ENCODE measurements at places on chromosomes 16 and 17.

- DNase-seq = peak; percentile 73
Measured at GRCh38 chr16:88649924-88650748, 717 bp downstream of the CYBA start.

GRCh38 chr17:2070241-2071023 lies 15.5 kb downstream of the HIC1 start:
- no peak for DNase-seq

DNA sequence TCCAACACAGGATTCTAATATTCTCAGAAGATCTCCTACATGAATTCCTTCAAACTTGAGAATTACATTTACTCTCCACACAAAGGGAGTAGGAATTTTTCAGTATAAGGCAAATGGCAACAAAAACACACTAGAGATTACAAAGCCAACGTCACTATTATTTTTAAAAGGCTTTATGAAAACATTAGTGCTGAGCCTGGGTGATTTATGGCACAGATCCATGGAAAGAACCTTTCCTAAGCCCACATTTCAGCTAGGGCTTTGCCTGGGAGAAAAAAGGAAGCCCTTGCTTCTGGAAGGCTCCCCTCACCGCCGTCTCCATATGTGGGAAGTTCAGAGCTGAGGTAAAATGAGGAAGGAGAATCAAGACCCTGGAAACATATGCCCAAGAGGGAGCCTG lies 499.4 kb upstream of the HSBP1 start:
- no peak for DNase-seq

GRCh38 chr16:35678-36305 lies 17.6 kb downstream of the POLR3K start:
- peak; percentile 22 for DNase-seq

GRCh38 chr16:57017251-57017650 lies 27.9 kb downstream of the NLRC5 start:
- DNase-seq = peak; percentile 12

- DNase-seq = no peak
Measured at GRCh38 chr17:43631429-43631828, 30.3 kb downstream of the MEOX1 start.

DNA sequence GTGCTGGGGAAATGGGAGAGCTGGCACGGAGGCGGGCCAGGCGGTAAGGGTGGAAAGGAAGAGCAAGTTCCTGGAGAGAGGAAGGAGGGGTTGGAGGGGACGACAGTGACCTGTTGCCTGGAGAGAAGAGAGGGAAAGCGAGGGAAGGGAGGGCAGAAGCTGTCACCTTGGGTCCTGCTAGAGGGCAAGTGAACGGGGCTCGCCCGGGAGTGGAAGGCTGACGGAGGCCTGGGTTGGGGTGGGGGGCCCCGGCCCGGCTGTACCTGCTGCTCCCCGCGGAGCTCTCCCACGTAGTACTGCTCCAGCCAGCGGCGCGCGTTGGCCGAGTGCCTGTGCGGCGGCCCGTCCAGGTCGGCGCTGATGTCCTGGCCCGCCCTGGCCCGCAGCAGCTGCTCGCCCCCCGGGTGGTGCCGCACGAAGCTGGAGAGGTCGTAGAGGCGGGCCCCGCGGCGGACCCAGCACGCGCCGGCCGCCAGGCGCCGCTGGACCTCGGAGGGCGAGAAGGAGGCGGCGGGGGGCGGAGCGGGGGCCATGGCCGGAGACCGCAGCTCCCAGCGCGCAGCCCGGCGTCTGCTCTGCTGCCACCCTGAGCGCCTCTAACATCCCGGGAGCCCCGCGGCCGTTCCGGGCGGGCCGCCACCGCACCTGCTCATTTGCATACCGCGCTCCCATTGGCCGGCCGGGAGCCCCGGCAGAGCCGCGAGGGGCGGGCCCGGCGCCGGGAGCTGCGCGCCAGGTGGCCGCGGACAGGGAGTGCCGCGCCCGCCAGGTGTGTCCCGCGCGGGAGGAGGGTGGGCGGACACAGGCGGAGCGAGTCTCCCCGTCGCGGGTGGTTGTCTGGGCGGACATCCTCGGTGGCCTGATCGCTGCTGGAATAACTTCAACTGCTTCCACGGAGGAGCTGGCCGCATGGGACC lies at the start of gene FA2H:
Gene FA2H (minus strand): TSS at position 598 of the 917 bp plus-strand sequence. CDS start 65 bp downstream, at position 533.
- peak; percentile 74 for DNase-seq

DNA sequence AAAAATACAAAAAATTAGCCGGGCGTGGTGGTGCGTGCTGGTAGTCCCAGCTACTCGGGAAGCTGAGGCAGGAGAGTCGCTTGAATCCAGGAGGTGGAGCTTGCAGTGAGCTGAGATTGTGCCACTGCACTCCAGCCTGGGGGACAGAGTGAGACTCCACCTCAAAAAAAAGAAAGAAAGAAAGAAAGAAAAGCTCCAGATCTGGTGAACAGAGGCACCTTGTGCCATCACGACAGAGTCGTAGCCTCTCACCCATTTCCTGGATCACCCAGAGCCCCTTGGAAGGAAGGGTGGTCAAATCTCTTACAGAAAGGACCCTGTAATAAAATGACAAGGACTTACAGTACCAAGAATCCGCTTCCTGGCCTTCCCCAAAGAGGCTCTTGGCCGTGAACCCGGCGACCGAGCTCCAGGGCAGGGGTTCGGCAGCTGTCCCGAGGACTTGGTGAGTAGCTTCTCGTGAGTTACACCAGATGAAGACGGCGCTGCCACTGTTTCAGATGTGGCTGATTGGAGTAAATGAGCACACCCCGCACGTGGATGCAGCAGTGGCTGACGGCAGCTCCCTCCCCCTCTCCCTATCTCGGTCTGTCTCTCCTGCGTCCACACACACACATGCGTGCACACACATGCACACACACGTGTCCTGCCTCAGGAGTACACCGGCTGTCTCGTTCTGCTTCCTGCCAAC lies 13.5 kb downstream of the LGALS3BP start:
- DNase-seq = no peak

GRCh38 chr16:76583466-76583865 lies 306.3 kb downstream of the CNTNAP4 start:
- no peak for DNase-seq

- DNase-seq = no peak
Measured at GRCh38 chr16:30918614-30919013, 4.8 kb upstream of the FBXL19 start.

- DNase-seq = no peak
Measured at GRCh38 chr17:9185142-9185541, 163.8 kb downstream of the NTN1 start.

GRCh38 chr16:81866820-81867440 lies 87.8 kb downstream of the PLCG2 start:
- DNase-seq = no peak

DNA sequence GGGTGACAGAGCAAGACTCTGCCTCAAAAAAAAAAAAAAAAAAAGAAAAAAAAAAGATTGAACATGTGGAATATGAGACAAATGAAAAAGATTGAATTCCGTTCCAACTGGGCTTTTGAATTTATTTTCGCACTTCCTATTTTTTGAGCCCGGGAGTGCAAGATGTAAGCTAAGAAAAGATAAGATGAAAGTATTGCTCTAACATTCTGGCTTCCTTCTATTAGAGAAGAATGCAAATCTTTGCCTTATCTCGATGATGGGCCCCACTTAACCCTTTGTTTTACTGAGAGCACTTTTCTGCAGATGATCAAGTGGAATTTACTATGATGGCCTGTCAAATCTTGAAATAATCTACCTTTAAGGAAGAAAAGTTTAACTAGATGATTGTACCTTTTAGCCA lies 96.3 kb downstream of the WWOX start:
- no peak for DNase-seq

- no peak for DNase-seq
Measured at GRCh38 chr16:67150833-67151396, at the start of gene B3GNT9. Gene B3GNT9, minus strand, starts transcription at chr16:67150998. Its CDS starts 513 bp downstream, at chr16:67150485.

DNA sequence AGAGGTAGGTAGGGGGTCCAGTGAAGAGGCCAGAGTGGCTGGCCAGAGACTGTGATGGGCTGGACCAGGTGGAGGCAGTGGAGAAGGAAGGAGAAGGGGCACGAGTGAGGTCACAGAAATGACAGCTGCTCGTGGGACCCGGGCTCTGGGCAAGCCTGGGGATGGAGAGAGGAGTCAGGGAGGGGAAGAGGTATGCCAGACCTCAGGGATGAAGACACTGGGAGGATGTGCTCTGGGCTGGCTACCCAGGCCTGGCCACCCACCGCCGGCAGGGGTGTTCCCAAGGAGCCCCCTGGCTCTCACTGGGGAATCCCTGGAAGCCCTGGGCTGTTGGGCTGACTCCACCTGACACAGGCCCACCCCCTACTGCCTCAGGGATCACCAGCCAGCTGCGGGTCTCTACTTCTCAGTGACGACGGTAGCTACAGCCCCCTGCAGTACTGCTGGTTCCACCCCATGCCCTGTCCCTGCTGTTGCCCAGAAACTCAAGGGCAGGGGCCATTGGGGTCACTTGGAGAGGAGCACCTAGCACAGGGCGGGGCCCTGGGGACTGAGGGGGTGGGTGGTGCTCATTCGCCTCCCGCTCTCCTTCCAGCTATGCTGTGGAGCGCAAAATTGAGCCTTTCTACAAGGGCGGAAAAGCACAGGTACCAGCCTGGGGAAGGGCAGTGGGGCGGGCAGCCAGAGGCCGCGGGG lies 1.8 kb downstream of the TBL3 start:
- no peak for DNase-seq

- no peak for DNase-seq
Measured at GRCh38 chr16:77289331-77289809, 90.2 kb downstream of the SYCE1L start.

- DNase-seq = no peak
Measured at GRCh38 chr17:3918372-3919122, 2.3 kb upstream of the P2RX1 start.

DNA sequence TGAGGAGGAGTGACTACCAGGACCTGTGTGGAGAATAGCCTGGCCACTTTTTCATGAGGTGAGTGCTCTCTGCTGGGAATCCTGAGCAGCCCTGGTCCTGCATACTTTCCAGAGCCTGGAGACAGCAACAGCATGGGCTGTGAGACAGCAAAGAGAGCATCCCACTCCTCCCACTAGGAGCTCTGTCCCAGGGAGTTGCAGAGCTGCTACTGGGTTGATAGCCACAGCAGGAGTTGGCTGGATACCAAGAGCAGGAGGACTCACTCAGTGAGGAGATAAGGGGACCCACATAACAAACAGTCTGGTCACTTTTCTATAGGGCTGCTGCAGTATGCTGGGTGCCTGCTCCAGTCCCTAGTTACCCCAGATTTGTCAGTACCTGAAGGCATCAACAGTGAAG lies 439.3 kb upstream of the CDH8 start:
- DNase-seq = no peak

- DNase-seq = no peak
Measured at GRCh38 chr16:7025616-7026190, 306.9 kb upstream of the RBFOX1 start.

DNA sequence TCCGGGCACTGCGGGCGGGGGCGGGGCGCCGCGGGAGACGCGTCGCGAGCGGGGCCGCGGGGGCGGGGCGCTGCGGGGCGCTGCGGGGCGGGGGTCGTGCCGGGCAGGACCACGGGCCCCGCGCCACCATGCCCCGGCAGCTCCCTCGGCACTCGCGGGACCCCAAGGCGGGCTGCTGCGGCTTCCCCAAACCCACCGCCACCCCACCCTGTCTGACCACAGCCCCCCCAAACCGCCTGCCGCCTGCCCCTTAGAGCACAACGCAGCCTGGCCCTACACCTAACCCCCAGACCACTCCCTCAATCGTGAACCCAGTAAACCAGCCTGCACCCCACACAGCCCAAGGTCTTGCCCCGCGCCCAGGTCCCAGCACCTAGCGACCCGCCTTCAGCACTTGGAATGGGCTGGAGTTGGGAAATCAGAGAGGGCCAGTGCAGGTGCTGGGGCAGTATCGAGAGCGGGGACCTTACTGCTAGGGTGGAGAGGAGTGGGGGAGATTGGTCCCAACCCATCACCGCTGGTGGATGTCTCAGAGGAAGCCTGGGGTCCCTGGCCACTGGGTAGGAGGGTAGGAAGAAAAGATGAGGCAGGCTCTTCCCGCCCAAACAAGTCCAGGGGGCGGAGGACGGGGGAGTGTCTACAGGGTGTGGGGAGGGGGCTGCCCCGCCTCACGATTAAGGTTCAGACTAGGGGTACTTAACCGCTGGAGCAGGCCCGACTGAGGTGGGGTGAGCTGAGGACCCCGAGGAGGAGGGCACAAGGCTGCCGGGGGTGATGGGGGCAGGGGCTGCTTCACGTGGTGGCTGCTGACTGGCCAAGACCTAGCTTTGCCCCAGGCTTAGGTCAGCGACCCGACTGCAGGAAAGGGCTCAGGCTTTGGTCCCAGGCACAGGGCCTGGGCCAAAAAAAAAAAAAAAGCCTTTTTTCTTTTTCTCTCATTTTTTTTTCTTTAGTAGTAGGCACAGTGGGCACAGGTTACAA lies 539 bp upstream of the VAMP2 start:
- DNase-seq = no peak

DNA sequence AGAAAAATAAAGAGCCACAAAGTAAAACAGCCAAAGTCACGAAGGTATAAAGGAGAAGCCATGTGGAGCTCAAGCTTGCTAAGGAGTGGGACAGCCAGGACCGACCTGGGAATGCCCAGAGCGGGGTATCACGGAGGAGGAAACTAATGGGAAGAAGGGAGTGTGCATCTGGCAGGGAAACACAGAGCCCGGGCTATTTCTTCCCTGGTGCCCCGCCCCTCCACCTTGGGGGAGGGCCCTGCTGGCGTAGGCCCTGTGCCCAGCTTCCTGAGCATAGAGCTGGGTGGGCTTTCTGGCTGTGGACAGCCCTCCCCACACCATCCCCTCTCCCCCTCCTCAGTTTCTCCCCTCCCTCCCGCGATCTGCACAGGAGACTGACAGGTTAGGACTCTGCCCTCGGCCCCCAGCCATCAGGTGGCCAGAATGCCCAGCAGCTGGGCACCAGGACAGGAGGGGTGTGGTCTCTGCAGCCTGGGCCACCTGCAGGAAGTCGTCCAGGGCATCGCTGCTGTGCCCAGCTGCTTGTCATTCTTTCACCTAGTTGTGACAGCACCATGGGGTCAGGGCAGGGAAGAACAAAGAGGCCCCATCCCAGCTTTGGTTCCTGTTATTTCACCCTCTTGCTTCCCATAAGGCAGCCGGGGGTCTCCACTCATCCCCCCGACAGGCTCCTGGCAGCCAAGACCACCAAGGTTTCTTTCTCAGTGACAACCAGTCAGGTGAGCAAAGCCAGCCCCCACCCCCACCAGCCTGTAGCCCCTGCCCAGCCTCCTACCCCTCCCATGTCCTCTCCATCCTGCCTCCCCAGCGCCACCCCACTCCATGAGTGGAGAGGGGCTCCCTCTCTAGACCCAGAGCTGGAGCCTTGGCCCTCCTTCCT lies 7.1 kb upstream of the DCAF7 start:
- DNase-seq = no peak

GRCh38 chr17:29197516-29198272 lies 17.5 kb upstream of the MYO18A start:
- DNase-seq = no peak

GRCh38 chr17:48483004-48483403 lies 47.8 kb downstream of the HOXB1 start:
- no peak for DNase-seq

All from natural killer cell treated with Interleukin-12 subunit alpha and Interleukin-12 subunit beta and Interleukin-15 and Interleukin-18, amount 100 ng/mL, for 72 hours (primary cell).